Epithelial cell of proximal tubule (primary cell): ENCODE measurements at places on chromosomes 3 and 15. TPM values are rescaled to one million over a fixed set of nuclear protein-coding genes. Genes with fewer than 3 reads are reported as not detected.

Gene SECISBP2L
- total RNA-seq: 12.5 and 14.4 TPM in 2 replicates

Gene MUC4
- total RNA-seq: 0.52 and 0.72 TPM in 2 replicates

Gene NME9
- 0.43 TPM in 1 of 2 replicates, not detected in the other for total RNA-seq

Gene MKRN3
- total RNA-seq: 0.81 TPM in 1 of 2 replicates, not detected in the other

Gene PLSCR2
- total RNA-seq: not detected in 2 replicates

Gene ARGFX
- total RNA-seq: not detected in 2 replicates

Gene SNX33
- 6.7 and 13.5 TPM in 2 replicates for total RNA-seq

Gene CHRNB4
- 0.23 TPM in 1 of 2 replicates, not detected in the other for total RNA-seq

Gene AP2M1
- total RNA-seq: 274 and 363 TPM in 2 replicates
